HepG2 (cell line): ENCODE measurements at places on chromosomes 7 and 10.

DNA sequence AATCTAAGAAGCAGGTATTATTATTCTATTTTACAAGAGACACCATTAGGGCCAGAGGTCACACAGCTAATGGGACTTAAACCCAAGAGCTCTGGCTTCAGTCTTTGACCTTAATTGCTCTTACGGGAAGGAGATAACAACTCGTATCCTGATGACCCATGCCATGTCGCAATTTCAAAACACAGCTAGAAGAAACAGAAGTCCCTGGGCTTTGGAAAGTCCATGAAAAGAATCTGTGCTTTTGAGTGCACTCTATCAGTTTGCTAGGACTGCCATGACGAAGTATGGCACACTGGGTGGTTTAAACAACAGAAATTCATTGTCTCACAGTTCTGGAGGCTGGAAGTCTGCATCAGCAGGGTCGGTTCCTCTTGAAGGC lies 247.8 kb upstream of the AOAH start:
- DNase-seq: peak; percentile 97

DNA sequence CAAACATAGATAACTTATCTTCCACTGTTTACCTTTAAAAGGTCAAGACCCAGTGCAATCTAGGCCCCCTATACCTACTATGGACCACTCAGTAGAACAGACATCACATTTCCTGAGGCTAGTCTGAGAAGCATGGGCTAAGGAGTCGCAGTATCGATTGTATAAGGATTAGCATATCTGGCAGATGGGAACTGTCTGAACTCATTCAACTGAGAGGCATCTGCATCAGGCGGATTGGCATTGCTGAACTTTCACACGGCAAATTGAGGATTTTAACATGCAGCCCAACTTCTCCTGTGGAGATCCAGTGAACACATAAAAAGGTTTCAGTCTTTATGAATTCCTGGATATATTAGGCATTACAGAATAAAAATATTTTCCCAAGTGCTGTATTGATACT lies 89.1 kb upstream of the LRGUK start:
- no peak for DNase-seq

DNA sequence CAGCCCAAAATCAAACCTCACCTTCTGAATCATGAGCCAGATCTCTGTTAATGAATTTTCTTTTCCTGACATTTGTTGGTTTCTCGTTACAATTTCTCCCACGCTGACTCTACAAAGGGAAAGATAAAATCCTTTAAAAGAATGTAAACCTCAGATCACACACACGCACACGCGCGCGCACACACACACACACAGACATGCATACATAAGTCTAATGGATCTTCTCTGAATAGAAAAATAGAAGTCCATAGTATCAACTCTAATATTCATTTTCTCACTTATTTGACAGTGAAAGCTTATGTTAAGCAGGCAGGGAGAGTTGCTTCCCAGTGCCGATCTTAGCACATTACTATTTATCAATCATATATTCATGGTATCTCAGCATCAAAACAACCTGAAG lies 1.4 kb downstream of the ETV1 start:
- no peak for DNase-seq

- DNase-seq: no peak
These were observed 82.8 kb upstream of the GNA12 start for GRCh38 chr7:2926896-2927405.

- no peak for DNase-seq
These were observed 160.8 kb downstream of the SPAG6 start for GRCh38 chr10:22505911-22506685.

DNA sequence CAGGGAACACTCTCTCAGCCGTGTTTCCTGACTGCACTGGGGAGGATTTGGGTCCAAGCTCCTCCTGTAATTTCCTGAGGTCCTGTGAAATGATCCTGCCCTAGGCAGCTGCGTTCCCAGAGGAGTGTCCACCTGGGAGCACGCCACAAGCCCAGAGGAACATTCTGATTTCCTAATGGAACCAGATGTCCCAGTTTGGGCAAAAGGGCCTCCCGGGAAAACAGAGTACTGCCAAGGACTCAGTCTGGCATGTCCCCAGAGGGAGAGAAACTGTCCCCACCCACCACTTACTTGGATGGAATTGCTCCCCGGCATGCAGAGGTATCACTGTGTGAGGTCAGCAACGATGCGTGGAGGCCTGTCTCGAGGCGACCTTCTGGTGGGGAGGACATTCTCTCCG lies 34.5 kb downstream of the ASB13 start:
- no peak for DNase-seq

- DNase-seq: no peak
These were observed 17.1 kb upstream of the ARPC1A start for GRCh38 chr7:99308461-99309074.

DNA sequence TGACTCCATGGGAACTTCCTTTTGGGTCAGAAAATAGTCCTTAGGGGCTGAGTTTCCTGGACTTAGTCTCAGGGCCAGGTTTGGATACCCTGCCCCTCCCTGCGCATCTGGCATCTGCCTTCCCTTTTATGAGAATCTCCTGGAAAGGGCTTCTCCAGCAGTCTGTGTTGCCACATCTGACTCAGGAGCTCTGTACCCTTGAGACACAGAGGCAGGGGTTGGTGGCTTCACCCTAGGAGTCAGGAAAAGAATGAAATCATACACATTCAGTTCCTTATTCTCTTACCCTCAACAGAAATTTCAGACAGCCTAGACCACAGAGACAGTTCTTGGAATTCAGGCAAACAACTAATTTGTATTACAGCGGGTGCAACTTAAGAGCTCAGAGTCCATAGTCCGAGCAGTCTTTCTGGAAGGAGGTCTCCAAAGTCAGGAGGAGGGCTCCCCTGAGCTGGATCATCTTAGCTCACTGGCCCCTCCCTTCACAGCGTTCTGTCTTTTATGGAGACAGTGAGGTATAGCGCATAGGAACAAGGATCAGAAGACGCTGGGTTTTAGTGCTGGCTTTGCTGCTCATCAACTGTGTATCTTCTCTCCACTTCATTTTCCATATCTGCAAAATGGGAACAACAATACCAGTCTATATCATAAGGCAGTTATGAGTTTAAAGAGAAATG lies 3.0 kb upstream of the PLAU start:
- no peak for DNase-seq

- no peak for DNase-seq
These were observed 3.4 kb upstream of the SAMD8 start for GRCh38 chr10:75107756-75108683.

DNA sequence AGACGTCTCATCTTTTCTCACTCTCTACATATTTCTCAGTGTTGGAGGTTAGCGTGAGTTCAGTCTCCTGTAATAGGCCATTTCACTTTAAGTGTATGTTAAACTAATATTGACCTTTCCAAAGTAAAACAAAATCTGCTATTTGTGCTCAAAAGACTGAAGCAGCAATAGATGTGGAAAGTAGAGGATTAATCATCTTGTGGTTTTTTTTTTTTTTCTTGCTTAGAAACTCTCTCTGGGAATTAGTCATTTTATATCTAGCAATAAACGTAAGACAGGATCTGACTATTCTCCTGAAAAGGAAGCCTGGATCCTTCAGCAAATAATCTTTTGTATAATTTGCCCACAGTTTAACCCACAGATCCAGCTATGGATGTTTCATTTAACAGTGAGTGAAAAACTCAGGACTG lies 81.7 kb downstream of the NRP1 start:
- DNase-seq: peak; percentile 7

DNA sequence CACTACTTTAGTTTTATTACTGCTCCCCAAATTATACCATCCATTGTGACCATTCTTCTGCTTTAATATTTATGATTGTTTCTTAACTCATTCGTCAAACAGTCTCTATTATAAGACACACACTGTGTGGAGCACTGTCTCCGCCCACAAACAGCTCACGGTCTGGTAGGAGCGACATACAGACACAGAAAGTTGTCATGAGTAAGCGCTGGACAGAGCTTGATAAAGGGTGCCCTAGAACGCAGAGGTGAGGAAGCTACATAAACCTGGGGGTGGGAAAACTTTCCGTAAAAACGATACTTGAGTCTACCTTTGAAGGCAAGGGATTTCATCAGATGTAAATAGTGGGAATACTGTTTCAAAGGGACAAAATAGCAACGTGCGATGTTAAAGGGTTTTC lies 207.9 kb downstream of the PHF14 start:
- DNase-seq: no peak

- no peak for DNase-seq
These were observed 3.7 kb upstream of the PCOLCE start for GRCh38 chr7:100598425-100598824.

GRCh38 chr7:66118603-66119002 lies 4.0 kb downstream of the CRCP start:
- DNase-seq: peak; percentile 47

- DNase-seq: no peak
These were observed 17.4 kb upstream of the CYP3A7 start for GRCh38 chr7:99752356-99752755.

DNA sequence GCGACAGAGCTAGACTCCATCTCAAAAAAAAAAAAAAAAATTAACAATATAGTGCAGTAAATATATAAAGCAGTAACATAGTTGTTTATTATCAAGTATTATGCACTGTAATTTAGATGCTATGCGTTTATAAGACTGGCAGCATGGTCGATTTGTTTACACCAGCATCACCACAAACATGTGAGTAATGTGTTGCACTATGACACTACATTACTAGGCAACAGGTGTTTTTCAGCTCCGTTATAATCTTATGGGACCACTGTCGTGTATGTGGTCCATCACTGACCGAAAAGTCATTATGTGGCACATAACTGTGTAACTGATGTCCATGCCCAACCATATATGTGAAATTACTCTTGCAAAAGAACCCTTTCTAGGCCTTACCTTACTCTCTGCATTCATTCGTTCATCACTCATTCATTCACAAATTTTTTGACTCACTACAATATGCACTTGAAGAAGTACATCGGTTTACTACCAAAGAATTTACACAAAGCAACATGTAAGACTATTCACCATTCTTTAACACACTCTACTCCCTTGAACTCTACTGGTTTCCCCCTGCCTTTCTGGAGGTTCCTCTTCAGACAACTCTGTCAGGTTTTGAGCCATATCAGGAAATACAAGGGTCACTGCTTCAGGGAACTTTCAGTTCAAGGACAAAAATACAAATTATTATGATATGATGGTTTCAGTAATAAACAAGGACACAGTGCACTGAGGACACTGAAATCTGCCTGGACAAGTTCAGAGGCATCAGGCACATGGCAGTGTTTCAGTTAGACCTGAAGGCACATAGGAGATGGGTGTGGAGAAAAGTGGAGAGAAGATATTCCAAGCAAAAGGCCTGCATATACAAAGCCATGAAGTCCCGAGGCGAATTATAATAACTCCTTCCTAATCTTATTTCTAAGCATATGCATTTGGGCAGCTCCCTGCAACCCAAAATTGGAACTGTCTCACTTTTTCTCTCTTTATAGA lies 17.4 kb downstream of the ITGB1 start:
- DNase-seq: no peak

GRCh38 chr10:114678820-114679219 lies 20.7 kb upstream of the ABLIM1 start:
- no peak for DNase-seq

GRCh38 chr10:63313066-63313717 lies 152.6 kb downstream of the JMJD1C start:
- DNase-seq: no peak

DNA sequence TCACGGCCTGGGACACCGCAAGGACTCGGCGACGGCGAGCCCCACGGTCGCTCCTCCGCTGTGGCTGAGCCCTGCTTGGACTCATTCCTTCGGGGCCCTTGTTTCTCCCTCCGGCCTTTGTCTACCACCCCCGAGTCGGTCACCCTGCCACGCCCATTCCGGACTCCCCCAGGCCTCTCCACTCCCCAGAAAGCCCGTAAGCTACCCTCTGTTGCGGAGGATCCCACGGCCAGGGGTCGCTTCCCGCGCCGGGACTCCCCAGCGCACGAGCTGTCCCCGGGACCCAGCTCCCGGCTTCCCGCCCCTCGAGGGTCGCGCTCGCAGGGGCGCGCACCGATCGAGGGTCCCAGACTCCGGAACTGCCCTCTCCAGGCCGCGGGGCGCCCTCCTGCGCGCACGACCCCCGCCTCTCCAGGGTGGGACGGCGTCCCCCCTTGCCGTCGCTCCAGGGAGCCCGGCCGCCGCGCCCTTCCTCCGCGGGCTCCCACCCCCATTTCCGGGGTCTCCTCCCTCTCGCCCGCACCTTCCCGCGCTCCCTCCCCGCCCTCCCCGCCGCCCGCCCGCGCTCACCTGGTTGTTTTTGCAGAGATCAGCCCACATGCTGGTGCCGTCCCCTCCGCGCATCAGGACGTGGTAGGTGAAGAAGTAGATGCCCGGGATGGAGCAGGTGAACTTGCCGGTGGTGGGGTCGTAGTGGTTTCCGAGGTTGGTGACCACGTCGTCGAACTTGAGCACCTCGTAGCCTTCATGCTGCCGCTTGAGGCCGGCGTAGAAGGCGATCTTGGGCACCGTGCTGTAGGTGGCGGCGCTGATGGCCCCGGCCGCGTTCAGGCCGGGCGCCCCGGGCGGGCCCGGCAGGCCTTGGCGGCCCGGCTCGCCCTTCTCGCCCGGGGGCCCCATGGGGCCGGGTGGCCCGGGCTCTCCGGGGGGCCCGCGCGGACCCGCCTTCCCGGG lies 1.5 kb downstream of the C1QL3 start:
- DNase-seq: no peak

DNA sequence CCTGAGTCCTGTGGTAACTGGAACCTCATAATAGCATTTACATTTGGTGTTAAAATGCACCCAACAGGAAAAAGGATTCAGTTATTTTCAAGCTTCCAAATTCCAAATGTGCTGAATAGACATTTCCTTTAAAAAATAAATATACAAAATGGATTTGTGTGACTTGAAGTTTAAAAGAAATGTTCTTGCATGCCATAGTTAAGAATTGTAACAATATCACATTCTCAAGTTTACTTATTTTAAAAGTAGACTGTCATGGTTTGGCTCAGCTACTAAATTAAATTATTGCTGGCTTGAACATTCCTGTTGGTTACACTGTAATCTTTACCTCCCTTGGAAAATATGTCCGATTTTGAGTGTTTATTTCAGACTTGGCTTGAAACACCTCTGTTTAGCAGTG lies 31.5 kb downstream of the BICC1 start:
- DNase-seq: no peak

GRCh38 chr7:107961405-107961804 lies 41.6 kb downstream of the LAMB1 start:
- DNase-seq: no peak

DNA sequence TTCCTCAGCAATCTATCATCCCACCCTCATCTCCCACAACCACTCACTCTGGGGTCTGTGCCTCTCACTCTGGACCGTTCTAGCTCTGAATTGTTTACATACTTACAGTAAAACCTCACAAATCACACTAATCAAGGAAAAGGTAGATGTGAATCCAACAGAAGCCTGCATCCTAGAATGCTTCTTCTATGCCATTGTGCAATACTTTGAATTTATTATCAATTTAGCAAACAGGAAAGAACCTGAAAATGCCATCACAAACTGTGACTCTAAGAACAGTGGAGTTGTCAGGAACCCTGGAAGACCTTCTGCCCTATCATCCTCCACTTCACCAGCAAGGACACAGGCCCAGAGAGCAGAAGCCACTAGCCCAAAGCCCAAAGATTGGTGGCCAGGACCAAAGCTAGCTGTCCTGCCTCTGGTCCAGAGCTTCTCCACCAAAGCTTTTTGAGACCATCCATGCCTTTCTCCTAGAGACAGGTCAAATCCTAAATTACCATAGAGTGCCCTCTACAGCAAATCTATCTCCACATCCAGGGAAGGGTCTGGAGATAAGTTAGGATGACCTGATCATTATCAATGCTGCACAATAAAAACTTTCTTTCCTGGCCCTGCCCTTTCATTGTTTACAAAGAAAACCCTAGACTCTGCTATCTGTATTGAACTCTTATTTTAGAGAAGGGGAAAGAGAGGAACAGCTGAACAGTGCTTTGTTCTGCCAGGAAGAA lies 2.4 kb downstream of the SORBS1 start:
- no peak for DNase-seq

- no peak for DNase-seq
These were observed 545.5 kb upstream of the MGMT start for GRCh38 chr10:128921389-128922022.
